Stimulated activated CD4-positive, alpha-beta T cell treated with anti-CD3 and anti-CD28 coated beads, Interleukin-2, amount 100 ng/mL, for 24 hours (primary cell): ENCODE measurements at places on chromosomes 6 and 20.

GRCh38 chr20:45350217-45350616, 2.0 kb upstream of the SDC4 start:
- no peak for DNase-seq

GRCh38 chr6:36914227-36914794, 28.6 kb downstream of the C6orf89 start:
- DNase-seq, result peak; percentile 3

GRCh38 chr20:31869673-31869941, 720 bp downstream of the DUSP15 start:
- no peak for DNase-seq

- no peak for DNase-seq
Measured at GRCh38 chr6:2817903-2818443, 23.7 kb downstream of the SERPINB1 start.

GRCh38 chr6:47934023-47934422, 152.2 kb downstream of the OPN5 start:
- DNase-seq, result no peak
